ENCODE measurements at places on chromosomes 2 and 18. TPM values are rescaled to one million over a fixed set of nuclear protein-coding genes. Genes with fewer than 3 reads are reported as not detected.

- DNase-seq: no peak
Measured at GRCh38 chr18:65934874-65935273, 184.1 kb downstream of the CDH7 start.

- DNase-seq: no peak
Measured at GRCh38 chr2:209422191-209422754, 1.6 kb upstream of the MAP2 start.

DNA sequence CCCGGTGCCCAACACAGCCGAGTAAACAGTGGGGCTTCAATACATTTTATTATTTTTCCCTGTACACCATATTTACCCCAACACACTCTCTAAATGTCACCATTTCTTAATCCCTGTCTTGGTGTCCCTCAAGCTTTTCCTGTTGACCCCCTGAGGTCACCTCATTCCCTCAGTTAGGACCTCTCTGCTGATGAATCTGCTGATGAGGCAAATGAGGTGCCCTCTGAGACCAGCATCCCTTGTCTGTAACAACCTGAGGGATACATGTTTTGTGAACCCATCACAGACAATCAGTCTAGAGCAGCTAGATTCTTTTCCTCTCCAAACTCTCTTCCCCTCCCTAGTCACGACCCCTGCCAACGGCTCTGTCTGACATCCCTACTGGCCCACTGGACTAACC is 127.6 kb downstream of the FSHR start:
- DNase-seq: no peak

SCYGR1 gene
- total RNA-seq: not detected

DNA sequence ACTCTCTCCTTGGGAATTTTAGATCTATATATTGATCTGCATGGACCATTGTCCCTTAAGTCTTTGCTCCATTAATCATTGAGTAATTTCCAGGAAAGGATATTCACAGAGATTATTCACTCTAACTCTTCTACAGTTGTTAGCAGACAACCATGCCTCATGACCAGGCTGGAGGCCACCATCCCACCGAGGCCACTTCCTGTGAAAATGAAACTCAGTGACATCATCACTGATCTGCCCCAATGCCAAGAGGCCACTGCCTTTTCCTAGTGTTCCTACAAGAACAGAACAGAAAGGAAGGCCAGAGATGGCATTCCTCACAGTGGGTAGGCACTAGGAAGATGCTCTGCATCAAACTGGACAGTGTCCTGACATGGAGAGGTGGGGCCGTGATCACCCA is 161.3 kb downstream of the DTNA start:
- DNase-seq: no peak

GRCh38 chr2:200430017-200430416 is 79.9 kb downstream of the KCTD18 start:
- no peak for DNase-seq

GRCh38 chr18:62175521-62175920 is 11.3 kb downstream of the PIGN start:
- no peak for DNase-seq

DNA sequence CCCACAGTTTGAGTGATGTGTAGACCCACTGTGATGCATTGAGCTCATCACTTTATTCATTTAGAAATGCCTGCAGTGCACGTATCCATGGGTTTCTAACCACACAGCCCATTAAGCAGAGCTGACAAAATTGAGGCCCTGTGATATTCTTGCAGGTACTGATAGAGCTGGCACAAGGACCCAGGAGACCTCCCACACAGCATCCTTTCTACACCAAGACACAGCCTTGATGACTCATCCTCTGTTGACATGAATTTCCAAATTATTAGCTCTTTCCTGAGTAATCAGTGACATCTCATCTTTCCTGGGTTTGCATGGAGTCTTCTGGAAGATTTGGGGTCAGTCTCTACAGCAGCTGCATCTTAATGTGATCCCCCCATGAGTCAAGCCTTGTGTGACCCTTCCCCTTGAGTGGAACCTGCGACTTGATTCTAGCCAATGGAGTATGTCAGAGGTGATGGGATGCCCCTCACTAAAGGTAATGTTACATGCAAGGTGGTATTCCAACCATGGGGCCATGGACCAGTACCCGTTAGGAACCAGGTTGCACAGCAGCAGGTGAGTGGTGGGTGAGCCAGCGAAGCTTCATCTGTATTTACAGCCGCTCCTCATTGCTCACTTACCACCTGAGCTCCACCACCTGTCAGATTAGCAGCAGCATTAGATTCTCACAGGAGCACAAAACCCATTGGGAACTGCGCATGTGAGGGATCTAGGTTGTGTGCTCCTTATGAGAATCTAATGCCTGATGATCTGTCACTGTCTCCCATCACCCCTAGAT is 181.1 kb upstream of the ARL4C start:
- no peak for DNase-seq

PROKR1 gene
- total RNA-seq: not detected

- no peak for DNase-seq
Measured at GRCh38 chr2:8488001-8488738, 193.7 kb upstream of the ID2 start.

DNA sequence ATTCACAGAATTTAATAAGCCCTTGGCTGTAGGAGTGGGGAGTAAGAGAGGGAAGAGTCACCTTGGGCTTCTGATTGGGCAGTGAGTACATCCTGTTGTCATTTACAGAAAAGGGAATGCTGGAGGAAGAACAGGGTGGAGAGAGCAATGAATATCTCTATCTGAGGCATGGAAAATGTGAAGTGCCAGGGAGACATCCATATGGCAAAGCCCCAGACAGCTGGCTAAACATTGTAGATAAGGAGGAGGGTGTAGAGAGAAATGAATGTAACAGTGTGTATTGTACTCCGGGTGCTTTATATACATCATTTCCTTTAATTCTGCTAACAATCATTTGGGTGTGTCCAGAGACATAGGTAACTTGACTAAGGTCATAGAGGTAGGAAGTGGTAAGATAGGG is 103.5 kb downstream of the UPP2 start:
- DNase-seq: no peak

CXCR1 gene
- not detected for total RNA-seq

HRH4 gene
- total RNA-seq: not detected

- DNase-seq: no peak
Measured at GRCh38 chr18:523561-523960, 23.1 kb upstream of the COLEC12 start.

DNA sequence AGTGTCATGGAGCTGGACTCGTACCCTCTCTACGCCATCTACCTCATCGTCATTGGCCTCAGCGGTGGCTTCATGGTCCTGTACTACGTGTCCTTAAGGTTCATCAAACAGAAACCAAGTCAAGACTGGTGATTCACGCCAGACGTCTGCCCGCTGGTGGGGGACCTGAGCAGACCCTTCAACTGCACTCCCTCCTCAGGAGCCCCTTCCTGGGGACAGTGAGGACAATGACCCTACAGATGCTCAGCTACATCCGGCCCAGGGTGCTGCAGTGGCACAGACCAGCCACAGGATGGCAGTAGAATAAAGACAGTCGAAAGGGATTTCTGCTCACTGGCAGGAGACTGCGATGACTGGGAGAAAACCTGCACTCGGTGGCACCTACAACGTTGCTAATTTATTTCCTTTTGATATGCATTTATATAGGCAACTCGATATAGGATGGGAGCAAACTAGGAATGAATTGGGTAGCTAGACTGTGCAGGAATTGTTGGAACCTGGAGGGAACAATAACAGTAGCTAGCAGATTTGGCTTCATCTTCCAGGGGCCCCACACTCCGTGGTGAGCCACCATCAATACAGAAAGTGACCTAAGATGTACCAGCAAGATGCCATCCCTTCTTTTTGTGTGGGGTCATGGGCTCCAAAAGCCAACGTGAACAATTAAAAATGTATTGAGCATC is 39.2 kb downstream of the ABCG8 start:
- DNase-seq: peak; percentile 77

CFC1B gene
- total RNA-seq: not detected

PLEKHH2 gene
- total RNA-seq: 5.1 TPM

- peak; percentile 61 for DNase-seq
Measured at GRCh38 chr2:241895712-241896641, 26.4 kb downstream of the RTP5 start.

DNA sequence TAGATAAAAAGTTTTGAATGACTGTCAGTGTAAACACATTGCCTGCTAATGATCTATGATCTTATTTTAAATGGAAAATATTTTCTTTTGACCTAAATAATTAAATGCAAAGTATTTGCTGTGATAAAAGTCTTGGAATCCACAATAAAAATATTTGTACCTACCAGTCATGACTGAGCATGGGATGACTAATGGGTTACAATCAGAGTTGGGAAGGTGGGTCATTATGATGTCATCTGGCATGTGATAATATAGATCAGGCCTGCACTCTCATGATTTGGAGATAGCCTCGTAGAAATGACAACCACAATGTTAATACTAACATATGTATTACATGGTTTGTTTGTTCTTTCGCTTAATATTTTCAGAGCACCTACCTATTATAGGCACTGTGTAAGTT is 848.8 kb upstream of the KLHL29 start:
- no peak for DNase-seq

NEUROD1 gene
- 0.60 TPM for total RNA-seq

DNA sequence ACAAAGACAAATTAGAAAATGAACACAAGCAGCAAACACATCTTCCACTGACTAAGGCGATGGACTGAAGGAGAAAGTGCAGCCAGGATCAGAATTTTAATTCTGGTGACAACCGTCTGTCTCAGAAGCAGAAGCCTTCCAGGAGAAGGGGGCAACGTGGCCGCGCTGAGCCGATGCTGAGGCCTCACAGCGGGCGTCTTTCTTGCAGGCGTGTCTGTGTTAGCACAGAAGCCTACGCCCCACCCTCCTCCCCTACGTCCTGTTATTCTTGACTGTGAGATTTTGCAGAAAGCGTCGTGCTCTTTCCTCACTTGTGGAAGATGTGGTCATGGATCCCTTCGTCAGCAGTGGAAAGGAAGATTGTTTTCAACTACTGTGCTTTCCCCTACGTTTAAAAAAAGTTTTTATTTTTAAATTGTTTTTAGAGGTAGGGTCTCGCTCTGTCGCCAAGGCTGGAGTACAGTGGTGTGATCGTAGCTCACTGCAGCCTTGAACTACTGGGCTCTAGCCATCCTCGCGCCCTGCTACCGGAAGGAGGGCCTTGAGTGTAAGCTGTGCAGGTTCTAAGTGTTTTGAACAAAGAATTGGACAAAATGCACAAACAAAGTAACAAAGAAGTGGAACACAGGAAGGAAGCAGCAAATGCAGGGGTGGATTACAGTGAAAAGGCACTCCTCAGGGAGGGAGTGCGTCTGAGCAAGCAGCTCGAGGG is 422.0 kb downstream of the GALR1 start:
- peak; percentile 28 for DNase-seq

- peak; percentile 44 for DNase-seq
Measured at GRCh38 chr2:46273919-46274318, 23.3 kb upstream of the EPAS1 start.

DNA sequence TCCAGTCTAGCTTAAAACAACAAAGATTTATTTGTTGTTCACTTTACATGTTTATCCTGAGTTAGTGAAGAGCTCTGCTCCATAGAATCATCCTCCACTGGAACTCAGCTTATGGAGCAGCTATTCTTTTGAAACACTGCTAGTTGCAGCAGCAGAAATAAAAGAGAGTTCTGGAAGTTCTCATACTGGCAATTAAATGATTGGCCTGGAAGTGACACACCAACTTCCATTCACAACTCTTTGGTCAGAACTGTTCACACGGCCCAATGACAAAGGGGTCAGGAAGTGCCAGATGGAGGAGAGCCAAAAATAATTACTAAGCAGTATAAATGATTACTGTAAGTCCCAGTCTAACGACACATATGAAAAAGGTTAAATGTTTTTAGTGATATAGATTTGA is 39.1 kb downstream of the FBXO11 start:
- peak; percentile 10 for DNase-seq

- DNase-seq: no peak
Measured at GRCh38 chr2:83784315-83784714, 674.8 kb downstream of the SUCLG1 start.

DNA sequence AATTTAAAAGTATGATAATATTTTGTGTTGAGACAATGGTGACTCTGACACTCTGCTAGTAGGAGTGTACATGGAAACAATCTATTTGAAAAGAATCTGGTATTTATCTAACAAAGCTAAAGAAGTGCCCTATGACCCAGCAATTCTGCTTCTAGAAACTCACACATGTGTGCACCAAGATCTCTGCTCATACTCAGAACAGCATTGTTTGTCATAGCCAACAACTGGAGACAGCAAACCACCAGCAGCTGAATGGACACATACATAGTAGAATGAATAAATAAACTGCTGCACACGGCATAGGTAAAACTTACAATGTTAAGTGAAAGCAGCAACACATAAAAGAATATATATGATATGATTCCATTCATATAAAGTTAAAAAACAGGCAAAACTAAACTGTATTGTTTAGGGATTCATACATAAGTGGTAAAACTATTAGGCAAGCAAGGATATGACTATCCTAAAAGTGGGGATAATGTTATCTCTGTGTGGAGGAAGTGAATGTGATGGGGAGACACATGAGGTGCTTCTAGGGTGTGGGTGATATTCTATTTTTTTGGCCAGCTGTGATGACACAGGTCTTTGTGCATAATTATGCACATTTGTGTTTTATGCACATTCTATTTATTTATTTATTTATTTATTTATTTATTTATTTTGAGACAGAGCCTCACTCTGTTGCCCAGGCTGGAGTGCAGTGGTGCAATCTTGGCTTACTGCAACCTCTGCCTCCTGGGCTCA is 71.1 kb downstream of the RFTN2 start:
- DNase-seq: no peak

SLC9A4 gene
- 0.80 TPM for total RNA-seq

MARCO gene
- total RNA-seq: not detected

All from hepatocyte (in vitro differentiated cells).